Osteocyte (in vitro differentiated cells): ENCODE measurements at places on chromosomes 16 and 17. TPM values are rescaled to one million over a fixed set of nuclear protein-coding genes. Genes with fewer than 3 reads are reported as not detected.

- no peak for DNase-seq
- no peaks in the 10 kb centered on the region for H3K27me3 ChIP-seq
- H3K4me3 ChIP-seq: no peak overlapping the region
- peaks cover 5% of the 10 kb centered on the region for H3K4me1 ChIP-seq
- no peak overlapping the region for H3K27ac ChIP-seq
These were observed 3.0 kb downstream of the CORO1A start for GRCh38 chr16:30186444-30186781.

- H3K4me1 ChIP-seq: peaks cover 3% of the 10 kb centered on the region
- no peak overlapping the region for H3K4me3 ChIP-seq
- H3K27ac ChIP-seq: no peak overlapping the region
- H3K36me3 ChIP-seq: no peaks in the 10 kb centered on the region
These were observed 6.7 kb upstream of the TLCD3A start for GRCh38 chr17:725746-726145.

Gene C16orf95
- total RNA-seq: 5.0 and 8.3 TPM in 2 replicates

DNA sequence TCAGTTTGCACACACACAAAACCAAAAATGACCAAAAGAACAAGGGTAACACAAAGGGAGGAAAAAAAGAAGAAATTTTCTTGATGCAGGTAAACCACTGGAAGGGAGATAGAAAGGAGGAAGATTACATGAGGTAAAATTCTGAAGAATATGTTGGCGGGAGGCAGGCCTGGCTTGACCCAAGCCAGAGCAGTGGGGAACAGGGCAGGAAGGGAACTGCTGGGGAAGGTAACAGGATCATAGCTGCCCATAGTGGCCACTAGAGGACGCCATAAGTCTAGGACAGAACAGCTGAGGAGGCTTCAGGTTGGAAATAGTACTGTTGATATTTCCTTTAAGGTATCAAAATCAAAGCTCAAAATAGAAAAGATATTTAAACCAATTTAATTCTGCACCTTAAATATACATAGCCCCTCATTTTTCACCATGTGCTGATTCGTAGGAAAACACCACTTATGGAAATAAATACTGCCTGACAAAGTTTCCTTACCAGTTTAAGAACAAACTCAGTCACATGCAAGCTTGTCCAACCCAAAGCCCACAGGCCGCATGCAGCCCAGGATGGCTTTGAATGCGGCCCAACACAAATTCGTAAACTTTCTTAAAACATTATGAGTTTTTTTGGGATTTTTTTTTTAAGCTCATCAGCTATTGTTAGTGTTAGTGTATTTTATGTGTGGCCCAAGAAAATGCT is 15.5 kb downstream of the VPS35 start:
- no peaks in the 10 kb centered on the region for H3K4me1 ChIP-seq
- H3K4me3 ChIP-seq: no peak overlapping the region
- H3K36me3 ChIP-seq: peaks cover 46% of the 10 kb centered on the region
- no peak overlapping the region for H3K27ac ChIP-seq
- H3K27me3 ChIP-seq: no peaks in the 10 kb centered on the region

Gene MYH13
- total RNA-seq: not detected in 2 replicates

- H3K36me3 ChIP-seq: no peaks in the 10 kb centered on the region
These were observed 13.4 kb upstream of the PLLP start for GRCh38 chr16:57297856-57298255.

DNA sequence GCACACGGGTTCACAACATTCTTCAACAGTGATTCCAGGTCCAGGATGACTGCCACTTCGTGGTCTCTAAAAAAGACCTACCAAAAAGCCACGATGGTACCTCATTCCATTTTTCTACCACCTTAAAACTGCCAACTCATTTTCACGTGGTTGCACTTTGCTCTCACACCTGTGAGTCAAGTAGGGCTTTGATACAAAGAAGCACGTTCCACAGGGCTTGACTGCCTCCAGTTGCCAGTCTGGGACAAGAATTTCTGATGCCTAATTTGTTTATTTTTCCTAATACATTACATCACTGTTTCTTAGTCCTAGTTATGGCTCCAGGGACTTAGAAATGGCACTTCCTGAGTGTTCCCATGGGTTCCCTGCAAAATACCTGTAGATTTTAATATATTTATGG is 911.6 kb upstream of the EEF2KMT start:
- H3K27ac ChIP-seq: no peak overlapping the region
- H3K4me3 ChIP-seq: no peak overlapping the region
- no peaks in the 10 kb centered on the region for H3K36me3 ChIP-seq
- H3K4me1 ChIP-seq: no peaks in the 10 kb centered on the region
- no peak for DNase-seq
- H3K27me3 ChIP-seq: no peaks in the 10 kb centered on the region

Gene RBFOX1
- total RNA-seq: not detected in 2 replicates

GRCh38 chr17:50026046-50026675 is 29.7 kb upstream of the ITGA3 start:
- peaks cover 3% of the 10 kb centered on the region for H3K27me3 ChIP-seq
- no peaks in the 10 kb centered on the region for H3K36me3 ChIP-seq
- H3K27ac ChIP-seq: peak overlapping the region; percentile 57

GRCh38 chr16:965036-965395 is 5.8 kb downstream of the LMF1 start:
- peaks cover 24% of the 10 kb centered on the region for H3K4me1 ChIP-seq
- peaks cover 22% of the 10 kb centered on the region for H3K36me3 ChIP-seq
- H3K27me3 ChIP-seq: no peaks in the 10 kb centered on the region
- H3K4me3 ChIP-seq: no peak overlapping the region
- no peak overlapping the region for H3K27ac ChIP-seq
- no peak for DNase-seq

- H3K4me1 ChIP-seq: no peaks in the 10 kb centered on the region
- H3K27me3 ChIP-seq: no peaks in the 10 kb centered on the region
- H3K36me3 ChIP-seq: no peaks in the 10 kb centered on the region
- no peak overlapping the region for H3K27ac ChIP-seq
These were observed 9.4 kb downstream of the MSLN start for GRCh38 chr16:769934-770333.

DNA sequence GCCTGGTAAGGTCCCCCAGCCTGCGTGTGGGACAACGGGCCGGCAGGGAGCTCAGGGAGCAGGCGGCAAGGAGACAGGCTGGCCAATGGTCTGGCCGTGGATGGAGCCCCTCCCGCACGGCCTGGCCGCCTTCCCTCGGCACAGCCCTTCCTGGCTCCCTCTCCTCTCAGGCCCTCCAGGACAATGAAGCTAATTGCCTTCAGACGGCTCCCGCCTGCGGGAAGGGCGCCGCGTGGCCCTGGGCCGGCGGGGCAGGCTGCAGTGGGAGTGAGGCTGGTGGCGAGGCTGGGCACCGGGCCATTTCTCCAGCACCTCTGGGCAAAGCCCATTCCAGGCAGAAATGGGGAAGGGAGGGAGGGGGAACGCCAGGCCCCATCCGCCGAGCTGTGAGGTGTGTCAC is 50.9 kb downstream of the ENGASE start:
- H3K4me1 ChIP-seq: no peaks in the 10 kb centered on the region
- no peak for DNase-seq
- H3K27ac ChIP-seq: no peak overlapping the region
- H3K4me3 ChIP-seq: no peak overlapping the region
- H3K27me3 ChIP-seq: peaks cover 11% of the 10 kb centered on the region
- no peaks in the 10 kb centered on the region for H3K36me3 ChIP-seq
